CD14-positive monocyte (primary cell): ENCODE measurements at places on chromosomes 7 and 10. TPM values are rescaled to one million over a fixed set of nuclear protein-coding genes. Genes with fewer than 3 reads are reported as not detected.
A peak's percentile ranks its signal among the peaks of the same experiment; 100 is the strongest.

DNA sequence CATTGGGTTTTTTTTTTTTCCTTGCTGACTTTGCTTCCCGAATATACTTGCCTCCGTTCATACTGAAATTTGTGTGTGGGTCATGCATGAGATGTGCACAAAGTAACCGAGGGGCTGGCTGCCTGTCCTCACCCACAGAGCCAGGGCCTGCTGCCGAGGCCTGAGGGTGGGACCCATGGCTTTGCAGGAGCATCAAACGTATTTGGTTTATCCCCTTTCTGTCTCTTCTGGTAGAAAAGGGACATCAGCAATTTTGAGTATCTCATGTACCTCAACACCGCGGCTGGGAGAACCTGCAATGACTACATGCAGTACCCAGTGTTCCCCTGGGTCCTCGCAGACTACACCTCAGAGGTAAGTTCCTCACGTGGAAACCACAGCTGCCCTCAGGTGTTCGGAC lies 3.5 kb upstream of the LRRC18 start:
- H3K4me1 ChIP-seq: no peaks in the 10 kb centered on the region
- no peak for DNase-seq
- no peak overlapping the region for H3K27ac ChIP-seq
- no peaks in the 10 kb centered on the region for H3K27me3 ChIP-seq

KLF14 gene
- 0.09 and 0.14 TPM in 2 replicates for polyA plus RNA-seq

- no peak overlapping the region for H3K27ac ChIP-seq
- peaks cover 13% of the 10 kb centered on the region for H3K4me1 ChIP-seq
- H3K4me3 ChIP-seq: peak overlapping the region; percentile 65
- DNase-seq: no peak
- H3K36me3 ChIP-seq: no peaks in the 10 kb centered on the region
These were observed 7.3 kb downstream of the AASS start for GRCh38 chr7:122136639-122137245.

GRCh38 chr7:156816943-156817572 lies 75.9 kb downstream of the LMBR1 start:
- no peaks in the 10 kb centered on the region for H3K27me3 ChIP-seq
- no peaks in the 10 kb centered on the region for H3K4me1 ChIP-seq
- no peak overlapping the region for H3K27ac ChIP-seq
- peaks cover 9% of the 10 kb centered on the region for H3K36me3 ChIP-seq

PYROXD2 gene
- polyA plus RNA-seq: 0.27 TPM
